ENCODE measurements at places on chromosomes 11 and 22. TPM values are rescaled to one million over a fixed set of nuclear protein-coding genes. Genes with fewer than 3 reads are reported as not detected.

ANO1 gene
- 1.8 TPM for total RNA-seq

SCGB1A1 gene
- total RNA-seq = not detected

TEX54 gene
- total RNA-seq = not detected

RAG2 gene
- total RNA-seq = not detected

F2 gene
- not detected for total RNA-seq
